ENCODE measurements at places on chromosomes 4 and X.
A peak's percentile ranks its signal among the peaks of the same experiment; 100 is the strongest.

DNA sequence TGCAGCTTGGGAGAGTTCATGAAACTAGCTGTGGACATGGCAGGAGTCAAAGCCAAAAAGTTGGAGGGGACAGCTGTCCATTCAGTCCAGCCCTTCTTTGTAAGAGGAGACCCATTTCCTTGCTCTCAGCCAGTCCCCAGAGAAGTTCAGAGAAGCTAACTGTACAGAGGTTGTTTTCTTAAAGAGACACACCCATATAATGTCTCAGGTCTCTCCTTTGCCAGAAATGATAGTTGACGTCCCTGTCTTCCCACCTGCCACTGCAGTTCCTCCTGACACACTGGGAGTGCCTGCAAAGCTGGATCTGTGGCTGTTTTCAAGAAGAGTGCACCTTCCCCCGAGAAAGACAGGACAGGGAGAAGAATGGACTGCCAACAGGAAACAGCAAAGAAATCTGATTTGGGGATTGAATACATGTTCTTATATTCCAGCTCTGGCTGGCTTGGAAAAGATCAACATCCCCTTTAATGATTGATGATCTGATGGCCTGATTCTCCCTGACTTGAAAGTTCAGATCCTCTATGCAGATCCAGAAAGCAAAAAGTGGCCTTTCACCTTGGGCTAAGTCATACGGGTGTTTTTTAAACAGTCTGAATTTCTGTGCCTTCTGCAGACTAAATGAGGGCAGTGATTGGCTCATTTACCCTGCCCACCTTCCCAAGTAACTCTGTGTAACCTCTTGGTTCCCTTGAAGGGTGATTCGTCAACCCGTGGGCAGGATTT lies 87.2 kb downstream of the MAOA start:
- no peak for DNase-seq

DNA sequence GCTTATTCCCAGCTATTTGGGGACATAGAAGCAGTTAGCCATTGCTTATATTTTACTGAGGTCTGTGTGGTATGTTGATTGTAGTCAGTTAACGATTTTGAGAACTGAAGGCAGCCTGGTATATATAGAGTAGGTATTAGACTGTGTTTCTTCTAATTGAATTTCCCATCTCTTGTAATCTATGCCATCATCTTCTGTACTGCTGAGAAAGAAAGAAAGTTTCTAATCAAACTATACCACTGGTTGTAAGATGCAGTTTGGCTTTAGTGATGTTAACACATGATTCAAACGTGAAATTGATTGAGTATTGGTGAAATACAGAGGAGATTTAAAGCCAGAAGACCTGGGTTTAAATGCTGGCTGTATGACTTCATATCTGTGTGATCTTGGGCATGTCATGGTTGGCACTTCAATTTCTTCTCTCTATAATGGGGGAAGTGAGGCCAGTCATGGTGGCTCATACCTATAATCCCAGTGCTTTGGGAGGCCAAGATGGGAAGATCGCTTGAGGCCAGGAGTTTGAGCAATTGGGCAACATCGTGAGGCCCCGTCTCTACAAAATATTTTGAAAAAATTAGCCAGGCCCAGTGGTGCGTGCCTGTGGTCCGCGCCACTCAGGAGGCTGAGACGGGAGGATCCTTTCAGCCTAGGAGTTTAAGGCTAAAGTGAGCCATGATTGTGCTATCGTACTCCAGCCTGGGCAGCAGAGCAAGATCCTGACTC lies 11.6 kb downstream of the HTT start:
- DNase-seq = no peak

GRCh38 chrX:47992669-47993068 lies 11.1 kb downstream of the ZNF182 start:
- DNase-seq = no peak

DNA sequence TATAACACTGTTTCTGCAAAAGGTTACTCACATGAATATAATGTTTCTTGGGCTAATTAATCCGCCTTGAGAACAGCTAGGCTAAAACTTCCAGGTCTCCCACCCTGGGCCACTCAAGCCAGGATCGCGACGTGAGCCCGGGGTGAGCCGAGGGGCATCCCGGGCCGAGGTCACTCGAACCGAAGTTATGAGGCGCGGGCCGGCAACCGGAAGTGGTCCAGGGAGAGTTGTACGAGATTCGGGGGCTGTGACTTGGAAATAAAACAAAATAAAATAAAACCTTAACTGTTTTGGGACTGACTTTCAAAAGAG lies 317 bp downstream of the CMC4 start:
- no peak for DNase-seq

DNA sequence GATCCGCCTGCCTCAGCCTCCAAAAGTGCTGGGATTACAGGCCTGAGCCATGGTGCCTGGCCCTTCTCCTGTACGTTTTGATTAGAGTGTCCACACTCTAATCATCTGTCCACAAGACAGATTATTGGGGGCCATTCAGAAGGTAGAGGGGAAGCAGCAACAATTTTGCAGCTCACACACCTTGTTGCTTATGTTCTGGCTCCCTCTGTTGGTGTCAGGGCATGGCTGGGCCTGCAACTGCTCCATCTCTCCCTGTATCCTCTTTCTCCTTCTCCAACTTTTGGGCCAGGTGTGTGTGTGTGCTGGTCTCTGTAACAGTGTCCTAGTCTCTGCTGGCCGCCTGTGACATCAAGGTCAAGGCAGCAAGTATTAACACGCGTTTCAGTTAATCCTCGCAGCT lies 125.5 kb upstream of the MBNL3 start:
- no peak for DNase-seq

DNA sequence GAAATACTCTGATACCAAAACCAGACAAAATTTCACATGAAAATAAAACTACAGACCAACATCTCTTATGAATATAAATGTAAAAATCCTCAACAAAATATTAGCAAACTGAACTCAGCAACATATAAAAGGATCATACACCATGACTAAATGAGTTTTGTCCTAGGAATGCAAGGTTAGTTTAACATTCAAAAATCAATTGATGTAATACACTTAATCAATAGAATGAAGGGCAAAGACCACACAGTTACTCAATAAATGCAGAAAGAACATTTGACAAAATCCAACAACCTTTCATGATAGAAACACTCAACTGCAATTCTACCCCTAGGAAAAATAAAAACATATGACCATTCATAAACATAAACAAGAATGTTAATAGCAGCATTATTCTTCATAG lies 50.2 kb upstream of the DCTD start:
- no peak for DNase-seq

DNA sequence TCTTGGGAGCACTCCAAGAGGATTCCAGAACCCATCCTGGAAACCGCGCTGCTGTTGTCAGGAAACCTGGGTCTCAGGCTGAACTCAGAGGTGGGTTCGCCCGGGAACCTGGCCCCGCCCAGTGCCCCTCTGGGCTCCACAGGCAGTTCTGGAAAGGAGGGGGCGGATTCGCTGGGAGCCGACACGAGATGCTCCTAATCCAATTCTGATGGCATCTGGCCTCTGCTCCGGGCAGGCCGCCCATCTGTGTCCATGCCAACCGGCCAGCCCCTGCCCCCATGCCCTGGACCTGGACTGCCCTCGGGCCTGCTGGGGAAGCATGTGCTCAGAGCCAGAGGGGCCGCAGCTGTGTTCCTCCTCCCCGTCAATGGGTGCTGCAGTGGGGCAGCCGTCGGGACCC lies 21.0 kb downstream of the ATP2B3 start:
- DNase-seq = no peak

DNA sequence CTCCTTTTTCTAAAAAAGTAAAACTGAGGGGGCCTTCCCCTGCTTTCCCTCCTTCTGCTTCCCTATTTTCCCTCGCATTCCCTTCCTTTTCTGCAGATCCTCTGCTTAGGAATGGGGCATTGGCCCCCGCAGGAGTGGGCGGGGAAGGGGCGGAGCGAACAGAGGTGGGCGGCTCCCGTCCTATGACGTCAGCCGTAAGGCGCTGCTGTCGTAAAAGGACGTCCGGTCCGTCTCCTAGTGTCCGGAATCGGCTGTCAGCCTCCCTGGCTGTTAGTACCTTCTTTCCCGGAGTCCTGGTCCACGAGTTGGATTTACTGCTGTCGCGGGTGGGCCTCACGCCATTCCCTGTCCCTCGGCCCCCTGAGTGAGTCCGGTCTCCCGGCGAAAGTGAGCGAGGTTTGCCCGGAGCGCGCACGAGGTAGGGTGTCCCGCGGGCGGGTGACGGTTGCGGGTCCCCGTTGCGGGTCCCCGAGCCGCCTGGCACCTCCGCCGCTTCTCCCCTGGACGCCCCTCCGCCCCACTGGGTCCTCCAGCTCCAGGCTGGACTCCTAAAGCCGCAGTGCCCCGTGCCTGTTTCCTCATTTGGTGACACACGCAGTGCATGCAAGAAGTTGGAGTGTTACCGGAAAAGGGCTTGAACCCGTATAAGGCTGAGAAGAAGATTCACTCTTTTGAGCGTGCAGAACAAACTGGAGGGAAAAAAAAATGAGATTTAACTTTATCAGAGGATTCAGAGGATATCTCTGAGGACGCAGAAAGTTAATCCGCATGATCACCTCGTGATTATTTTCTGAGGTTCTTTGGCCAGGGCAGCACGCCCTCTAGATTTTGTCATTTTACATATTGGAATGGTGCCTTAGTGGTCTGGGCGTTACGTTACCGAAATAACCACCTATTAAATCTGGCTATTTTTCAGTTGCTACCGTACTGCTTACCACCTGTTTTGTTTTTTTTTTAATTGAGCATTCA lies at the start of gene ZNF330:
TSS of gene ZNF330 (plus strand) at position 205 of the 969 bp plus-strand sequence. CDS start 1,477 bp downstream, outside the sequence.
- peak; percentile 87 for DNase-seq

DNA sequence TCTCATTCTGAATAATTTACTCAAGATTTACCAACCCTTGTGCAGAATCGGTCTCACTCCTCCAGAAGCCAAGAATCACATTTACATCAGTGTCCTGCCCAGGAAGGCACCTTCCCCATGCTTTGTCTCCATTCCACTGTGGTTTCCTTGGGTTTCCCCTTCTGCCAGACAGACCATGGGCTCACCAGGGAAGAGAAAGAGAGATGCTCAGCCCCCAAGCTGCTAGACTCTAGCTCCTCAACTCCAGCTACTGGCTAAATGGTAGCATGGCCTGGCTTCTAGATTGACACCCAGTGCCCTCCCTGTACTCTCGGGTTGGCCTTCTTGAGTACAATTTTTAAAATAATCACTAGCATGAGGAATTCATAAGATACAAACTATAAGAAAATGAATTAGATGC lies 12.9 kb downstream of the TLR10 start:
- no peak for DNase-seq

DNA sequence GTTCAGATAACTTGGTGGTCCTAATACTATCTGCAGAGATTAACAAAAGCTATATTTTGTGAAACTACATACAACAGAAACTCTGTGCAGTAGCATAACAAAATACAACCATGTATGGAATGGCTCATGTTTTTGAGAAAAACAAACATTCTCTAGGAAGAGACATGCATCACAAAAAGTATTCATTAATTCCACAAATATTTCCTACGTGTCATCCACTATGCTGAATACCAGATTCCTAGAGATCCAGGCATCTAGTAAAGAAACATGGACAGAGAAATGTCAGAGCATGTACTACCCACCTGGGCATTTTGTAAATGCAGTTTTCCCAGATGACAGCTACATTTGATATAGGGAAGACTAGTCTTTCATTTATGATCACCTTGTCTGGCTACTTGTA lies 248.1 kb downstream of the OPHN1 start:
- DNase-seq = no peak

GRCh38 chr4:71132486-71132885 lies 139.0 kb downstream of the DCK start:
- no peak for DNase-seq

- DNase-seq = no peak
Observed at GRCh38 chrX:15418041-15418706, 34.0 kb upstream of the VEGFD start.

GRCh38 chrX:132615391-132616131 lies 126.7 kb upstream of the MBNL3 start:
- peak; percentile 23 for DNase-seq

GRCh38 chr4:168304744-168305459 lies 13.7 kb downstream of the DDX60 start:
- DNase-seq = no peak

DNA sequence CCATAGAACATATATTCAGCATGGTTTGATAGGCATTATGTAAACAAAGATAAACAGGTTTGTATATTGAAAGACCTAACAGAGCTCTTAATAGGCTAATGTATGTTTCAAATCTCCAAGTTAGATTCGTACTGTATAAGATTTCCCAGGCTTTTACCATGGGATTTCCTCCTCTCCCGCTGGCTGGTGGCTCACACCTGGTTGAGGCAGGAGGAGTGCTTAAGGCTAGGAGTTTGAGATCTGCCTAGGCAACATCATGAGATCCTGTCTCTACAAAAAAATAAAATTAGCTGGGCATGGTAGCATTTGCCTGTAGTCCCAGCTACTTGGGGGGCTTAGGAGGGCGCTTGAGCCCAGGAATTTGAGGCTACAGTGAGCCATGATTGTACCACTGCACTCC lies 5.4 kb downstream of the CPE start:
- no peak for DNase-seq

Measured in naive B cell (primary cell).